Activated T-helper 1 cell treated with anti-CD3 and anti-CD28 coated beads, Interleukin-2, amount 50 U/mL, for 16 hours (primary cell): ENCODE measurements at places on chromosomes 5 and 9.

- no peak for DNase-seq
Observed at GRCh38 chr9:78609450-78609849, 312.5 kb downstream of the PSAT1 start.

DNA sequence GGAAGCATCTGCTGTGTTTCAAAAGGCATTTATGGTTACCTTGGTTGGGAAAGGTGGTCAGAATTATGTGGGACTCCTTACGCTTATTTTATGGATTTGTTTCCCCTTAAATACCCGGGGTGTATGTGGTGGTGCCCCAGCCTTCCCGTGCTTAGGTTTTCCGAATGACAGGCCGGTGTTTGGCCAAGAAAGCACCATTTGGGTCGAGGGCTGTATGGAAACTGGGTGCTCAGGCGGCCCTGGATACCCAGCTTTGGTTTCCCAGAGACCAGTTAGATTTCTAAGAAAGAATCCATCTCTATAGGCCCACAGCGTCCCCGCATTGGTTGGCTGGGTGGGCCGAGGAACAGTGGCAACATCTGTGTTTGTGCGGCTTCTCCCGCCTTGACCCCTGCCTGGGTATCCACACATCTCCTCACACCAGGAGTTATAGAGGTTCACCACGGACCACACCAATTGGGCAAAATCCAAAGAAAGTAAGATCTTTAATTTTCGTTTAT, 868 bp downstream of the ARHGEF28 start:
- DNase-seq, result no peak

- DNase-seq, result no peak
Observed at GRCh38 chr9:76729980-76730737, 34.1 kb upstream of the PCA3 start.

DNA sequence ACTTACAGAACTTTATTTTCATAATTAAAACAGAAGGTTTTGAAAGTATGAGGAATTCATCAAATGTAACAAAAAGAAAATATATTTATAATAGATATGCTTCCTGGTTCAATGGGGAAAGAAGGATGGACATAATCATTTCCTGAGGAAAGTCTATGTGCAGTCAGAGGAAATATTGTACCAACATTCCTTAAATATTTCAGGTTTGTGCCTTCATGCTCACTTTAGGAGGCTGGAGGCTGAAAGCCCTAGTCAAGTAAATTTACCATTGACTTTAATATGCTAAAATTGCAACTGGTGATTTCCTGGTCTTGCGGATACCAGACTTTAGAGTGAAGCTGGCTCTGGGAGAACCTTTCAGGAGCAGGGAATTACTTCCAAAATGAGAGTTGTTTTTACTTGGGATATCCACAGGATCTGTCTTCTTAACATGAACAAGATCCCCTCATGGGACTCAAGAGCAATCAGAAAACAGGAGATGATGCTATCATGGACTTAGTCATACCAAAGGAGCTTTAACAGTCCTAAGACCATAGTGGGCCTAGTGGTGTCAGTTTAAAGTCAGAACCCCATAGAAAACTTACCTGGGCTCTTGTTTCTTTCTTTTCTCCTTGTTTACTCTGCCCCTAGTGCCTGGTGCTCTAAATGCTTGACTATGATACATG, 762.8 kb upstream of the GRAMD2B start:
- DNase-seq, result no peak

- DNase-seq, result no peak
Observed at GRCh38 chr5:98963019-98963418, 34.2 kb upstream of the CHD1 start.

GRCh38 chr9:131574730-131575640, 29.7 kb downstream of the PRRT1B start:
- DNase-seq, result no peak
